ENCODE measurements at places on chromosomes 6 and 20.

GRCh38 chr6:32845384-32845884 lies 1.6 kb upstream of the PSMB8 start:
- no peak for DNase-seq

- no peak for DNase-seq
Measured at GRCh38 chr20:44001667-44002596, 87.3 kb downstream of the TOX2 start.

DNA sequence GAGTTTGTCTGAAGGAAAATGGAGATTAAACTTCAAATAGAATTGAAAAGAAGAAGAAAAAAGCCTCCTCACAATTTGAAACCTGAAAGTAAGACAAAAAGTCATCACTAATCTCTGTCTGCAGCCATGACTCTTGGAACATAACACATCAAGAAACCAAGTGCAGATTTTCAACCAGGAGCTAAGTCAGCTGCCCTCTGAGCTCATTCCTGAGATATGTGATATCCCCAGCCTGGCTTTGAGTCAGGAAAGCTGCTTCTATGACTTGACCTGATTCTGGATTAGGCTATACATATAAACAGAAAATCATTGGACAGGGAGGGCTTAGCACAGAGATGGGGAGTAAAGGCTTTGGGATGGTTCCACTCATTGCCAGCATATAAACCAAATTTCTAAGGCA lies 891.4 kb downstream of the TFAP2A start:
- DNase-seq = no peak

DNA sequence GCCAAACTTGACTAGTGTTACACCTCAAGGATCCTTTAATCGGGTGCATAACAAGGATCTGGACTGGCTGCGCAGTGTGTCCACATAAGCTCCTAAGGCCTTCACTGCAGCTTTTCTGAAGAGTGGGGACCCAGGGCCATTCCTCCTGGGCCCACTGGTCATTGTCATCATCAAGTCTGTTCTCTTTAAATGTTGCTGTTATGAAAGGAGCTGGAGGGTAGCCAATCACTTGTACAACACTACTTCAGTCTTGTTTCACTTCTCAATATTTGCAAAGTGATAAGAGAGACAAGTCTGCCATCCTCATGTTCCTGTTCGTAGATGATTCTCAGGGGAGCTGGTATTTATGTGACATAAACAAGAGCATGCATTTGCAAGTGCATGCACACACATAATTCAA lies 149.8 kb downstream of the SYNDIG1 start:
- DNase-seq = no peak

DNA sequence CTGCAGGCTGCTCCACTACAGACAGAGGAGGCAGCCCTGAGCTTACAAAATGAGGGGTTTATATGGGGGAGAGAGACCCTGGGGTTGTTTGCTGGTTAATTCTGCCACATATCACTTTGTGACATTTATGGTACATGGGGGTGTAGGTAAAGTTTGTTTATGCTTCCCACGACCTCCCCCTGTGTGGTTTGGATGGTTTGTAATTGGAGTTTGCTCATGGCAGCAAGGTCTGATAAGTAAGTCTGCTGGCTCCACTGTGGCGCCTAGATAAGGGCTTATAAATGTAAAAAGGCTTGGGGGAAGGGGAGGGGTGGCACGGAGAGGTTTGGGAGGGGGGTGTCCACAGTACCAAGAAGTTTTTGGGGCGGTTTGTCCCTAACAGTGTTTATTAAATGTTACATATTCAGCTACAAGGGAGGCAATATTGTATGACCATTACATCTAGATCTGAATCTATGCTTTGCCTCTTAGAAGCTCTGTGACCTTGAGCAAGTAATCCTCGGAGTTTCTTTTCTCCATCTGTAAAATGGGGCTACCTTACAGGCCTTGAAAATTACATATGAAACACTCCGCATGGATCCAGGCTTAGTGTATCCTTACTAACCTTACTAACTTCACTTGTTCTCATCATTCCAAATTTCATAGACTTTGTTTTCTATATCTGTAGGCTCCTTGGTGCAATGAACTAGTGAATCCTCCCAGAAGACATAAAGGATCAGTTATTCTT lies 204.8 kb upstream of the NOX3 start:
- DNase-seq = no peak

- no peak for DNase-seq
Measured at GRCh38 chr20:8205996-8206395, 73.9 kb downstream of the PLCB1 start.

DNA sequence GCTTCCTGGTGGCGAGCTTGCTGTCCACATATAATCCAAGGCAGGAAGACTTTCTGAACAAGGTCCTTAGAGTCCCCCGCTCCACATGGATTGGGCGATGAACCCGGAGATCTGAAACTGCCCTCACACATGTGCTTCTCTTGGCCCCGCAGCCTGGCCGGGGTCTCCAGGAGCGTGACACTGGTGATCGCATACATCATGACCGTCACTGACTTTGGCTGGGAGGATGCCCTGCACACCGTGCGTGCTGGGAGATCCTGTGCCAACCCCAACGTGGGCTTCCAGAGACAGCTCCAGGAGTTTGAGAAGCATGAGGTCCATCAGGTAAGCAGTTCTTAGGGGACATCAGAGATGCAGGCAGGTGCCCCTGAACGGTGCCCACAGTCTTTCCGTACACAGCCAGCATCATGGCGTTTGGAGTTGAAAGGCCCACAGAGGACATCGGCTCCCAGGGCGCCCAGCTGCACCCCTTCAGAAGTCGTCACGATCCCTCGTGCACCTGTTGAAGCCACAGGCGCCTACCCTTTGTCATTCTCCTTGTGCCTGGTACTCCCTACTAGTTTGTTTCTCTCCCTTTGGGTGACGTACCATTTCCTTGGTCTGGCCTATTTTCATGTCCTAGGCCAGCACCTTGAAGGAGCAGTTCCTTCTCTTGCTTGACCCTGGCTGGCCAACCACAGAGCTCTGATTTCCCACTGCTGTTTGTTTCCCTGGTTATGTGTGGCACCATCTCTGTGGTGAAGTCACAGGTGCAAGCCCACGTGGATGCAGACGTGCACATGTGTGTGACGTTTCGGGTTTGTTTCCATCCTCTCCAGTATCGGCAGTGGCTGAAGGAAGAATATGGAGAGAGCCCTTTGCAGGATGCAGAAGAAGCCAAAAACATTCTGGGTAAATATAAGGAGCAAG lies 43.3 kb upstream of the IRF4 start:
- no peak for DNase-seq

GRCh38 chr6:15444881-15445280 lies 199.0 kb downstream of the JARID2 start:
- DNase-seq = no peak

DNA sequence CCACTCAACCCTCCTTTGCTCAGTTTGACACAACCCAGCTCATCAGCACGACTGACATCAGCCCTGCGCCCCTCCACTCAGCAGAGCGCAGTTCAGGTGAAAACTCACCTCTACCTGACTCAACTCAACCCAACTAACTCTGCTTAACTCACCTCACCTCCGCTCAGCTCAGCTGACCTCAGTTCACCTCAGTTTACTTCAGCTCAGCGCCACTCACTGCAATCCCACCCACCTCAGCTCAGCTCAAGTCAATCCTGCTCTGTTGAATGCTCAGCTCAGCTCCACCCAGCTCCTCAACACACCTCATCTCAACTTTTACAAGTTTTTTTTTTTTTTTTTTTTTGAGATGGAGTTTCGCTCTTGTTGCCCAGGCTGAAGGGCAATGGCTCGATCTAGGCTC lies 39.6 kb downstream of the CEBPB start:
- DNase-seq = no peak

DNA sequence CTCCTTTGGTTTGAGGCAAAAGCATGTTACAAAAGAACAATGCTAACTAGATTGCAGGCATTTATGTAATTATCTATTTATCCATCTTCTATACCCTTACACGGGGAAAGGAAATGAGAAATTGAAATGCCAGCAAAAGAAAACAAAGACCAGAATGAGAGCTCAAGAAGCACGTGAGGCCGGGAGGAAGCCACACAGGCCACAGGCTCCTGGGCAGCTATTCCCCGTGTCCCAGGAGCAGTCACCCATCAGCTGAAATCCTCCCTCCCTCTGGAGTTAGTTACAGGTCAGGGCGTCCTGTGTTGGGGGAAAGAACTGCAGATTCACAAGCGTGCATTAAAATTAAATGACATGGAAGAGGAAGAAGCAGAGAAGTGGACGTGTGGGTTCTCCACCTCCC lies 64.7 kb upstream of the RPS6KA2 start:
- DNase-seq = no peak

DNA sequence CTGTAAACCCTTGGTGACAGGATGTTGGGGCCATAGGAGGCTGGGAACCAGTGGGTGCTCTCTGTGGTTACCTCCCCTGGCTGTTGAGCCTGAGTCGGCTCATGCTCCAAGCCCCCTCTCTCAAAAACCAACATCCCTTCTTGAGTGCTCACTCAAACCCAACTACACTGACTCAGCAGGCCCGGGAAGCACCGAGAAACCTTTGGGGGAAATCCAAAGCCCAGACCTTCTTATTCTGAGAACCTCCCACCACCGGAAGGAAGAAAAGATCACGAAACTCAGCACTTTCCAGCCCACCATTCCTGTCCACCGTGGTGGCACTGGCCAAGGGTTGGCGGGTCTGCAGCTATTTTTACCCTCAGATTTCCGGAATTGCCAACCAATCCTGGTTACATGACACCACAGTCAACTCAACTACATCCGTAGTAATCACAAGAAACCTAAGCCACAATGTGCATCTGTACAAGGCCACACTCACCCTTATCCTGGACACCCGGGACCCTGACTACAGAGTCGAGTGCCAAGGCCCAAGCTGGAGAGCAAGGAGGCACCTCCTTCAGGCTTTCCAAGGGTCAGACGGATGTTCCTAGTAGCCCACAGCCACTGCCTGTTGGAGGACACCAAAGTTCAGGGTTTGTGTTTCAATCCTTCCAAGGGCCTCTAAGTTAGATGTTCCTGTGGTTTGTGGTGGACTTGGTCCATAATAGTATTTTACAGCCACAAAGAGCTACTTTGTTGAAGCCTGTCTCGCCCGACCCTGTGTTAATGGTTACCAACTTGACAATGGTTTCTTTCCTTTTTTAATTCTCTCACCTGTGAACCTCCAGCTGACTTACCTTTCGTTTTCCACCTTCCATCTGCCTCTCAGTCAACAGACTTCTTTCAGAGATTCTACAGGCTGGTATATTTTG lies 317.0 kb downstream of the CDC5L start:
- DNase-seq = no peak

DNA sequence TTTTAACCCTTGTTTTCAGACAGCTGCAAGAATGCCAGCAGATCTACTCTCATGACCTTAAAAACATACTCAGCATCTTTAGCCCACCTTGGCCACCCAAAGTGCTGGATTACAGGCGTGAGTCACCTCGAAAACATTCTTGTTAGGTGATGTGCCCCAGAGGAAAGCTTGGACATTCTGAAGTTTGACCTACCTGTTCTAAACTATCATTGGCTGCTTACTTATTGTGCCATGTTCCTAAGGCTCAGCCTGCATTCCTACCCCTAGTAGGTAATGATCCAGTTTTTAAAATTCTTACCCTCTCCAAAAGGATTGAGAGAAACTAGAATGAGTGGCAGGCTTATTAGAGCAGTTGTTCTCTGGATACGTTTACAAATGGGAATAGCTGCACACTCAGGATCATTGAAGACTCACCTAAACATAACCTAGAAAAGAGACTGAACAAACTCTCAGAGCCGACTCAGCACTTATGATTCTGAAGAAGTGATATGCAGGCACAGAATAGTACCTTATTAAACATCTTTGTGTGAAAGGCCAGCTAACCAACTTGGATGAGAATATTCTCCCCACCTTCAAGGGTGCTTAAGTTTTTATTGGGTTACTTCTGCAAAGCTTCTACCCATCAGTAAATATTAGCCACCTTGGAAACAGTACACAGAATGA lies 362.1 kb downstream of the NRN1 start:
- DNase-seq = no peak

GRCh38 chr6:11295969-11296368 lies 63.5 kb upstream of the NEDD9 start:
- no peak for DNase-seq

DNA sequence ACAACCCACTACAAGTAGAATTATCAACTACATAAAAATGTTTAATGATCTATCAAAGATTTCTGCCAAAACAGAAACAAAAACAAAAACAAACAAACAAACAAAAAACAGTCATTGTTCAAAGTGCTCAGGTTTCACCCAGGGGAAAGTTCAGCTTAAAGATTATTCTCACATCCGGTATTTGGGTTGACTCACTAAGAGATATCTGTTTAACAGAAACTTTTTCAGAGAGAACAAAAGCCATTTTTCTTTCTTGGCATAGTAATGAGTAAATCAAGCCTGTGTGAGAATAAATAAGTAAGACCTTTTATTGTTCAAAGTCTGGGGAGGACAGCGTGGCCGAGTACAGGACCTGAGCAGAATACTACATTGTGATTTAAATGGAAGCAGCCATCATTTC lies 143.6 kb downstream of the RCAN2 start:
- DNase-seq = no peak

- DNase-seq = no peak
Measured at GRCh38 chr20:17505636-17506517, 25.3 kb downstream of the BFSP1 start.

- DNase-seq = no peak
Measured at GRCh38 chr6:22102671-22103070, 194.2 kb downstream of the PRL start.

- no peak for DNase-seq
Measured at GRCh38 chr20:37881601-37882343, 21.2 kb upstream of the VSTM2L start.

DNA sequence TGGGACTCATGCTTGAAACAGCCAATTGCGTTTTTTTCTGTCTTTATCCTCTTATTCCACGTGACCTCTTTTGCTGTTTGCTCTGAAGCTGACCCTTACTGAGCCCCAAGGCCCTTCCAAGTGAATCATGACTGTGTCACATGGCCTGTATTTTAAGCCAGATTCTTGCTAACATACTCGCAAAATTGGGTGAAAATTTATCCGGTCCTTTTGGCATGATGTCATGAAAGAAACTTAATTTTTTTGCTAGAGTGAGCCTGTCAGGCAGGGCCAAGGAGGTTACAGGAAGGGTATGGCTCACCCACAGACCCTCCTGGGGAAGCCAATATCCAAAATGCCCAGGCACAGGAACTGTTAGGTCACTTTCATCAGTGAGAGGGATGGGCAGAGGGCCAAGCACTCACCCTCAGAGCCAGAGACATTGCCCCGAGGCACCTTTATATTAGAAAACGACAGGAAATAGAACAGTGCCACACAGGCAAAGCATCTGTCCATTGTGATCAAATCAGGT lies 296.7 kb downstream of the CDH26 start:
- DNase-seq = no peak

- no peak for DNase-seq
Measured at GRCh38 chr20:7389216-7389615, 551.0 kb downstream of the HAO1 start.

- no peak for DNase-seq
Measured at GRCh38 chr20:58880994-58881752, 28.7 kb downstream of the GNAS start.

GRCh38 chr20:32472581-32473207 lies 112.4 kb downstream of the NOL4L start:
- no peak for DNase-seq

GRCh38 chr6:87687296-87687695 lies 14.7 kb downstream of the AKIRIN2 start:
- DNase-seq = no peak

- no peak for DNase-seq
Measured at GRCh38 chr6:105170059-105170458, 9.8 kb downstream of the POPDC3 start.

Measured in esophagus squamous epithelium (tissue), 5 donors.